ENCODE measurements at places on chromosomes 13 and 19.

GRCh38 chr19:17309198-17309964 lies at the start of gene DDA1:
DDA1 (plus strand) TSS chr19:17309563; CDS start chr19:17309655, 92 bp downstream.
- DNase-seq = no peak

DNA sequence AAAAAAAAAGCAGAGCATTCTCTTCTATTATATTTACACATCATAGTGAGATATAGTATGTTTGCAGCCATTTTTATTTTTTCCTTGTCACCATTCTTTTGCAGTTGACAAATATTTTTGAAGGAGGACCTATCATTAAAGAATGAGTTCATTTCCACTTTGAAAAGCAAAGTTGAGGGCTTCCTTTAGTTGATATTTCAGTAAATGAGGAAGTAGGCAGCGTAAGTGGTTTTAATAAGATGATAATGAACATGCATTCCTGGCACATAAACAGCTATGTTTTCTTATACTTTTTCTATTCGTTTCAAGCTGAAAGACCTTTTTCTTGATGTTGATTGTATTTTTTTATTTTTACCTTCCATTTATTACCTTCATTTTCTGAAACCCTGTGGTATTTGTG lies 66.2 kb downstream of the ZMYM2 start:
- DNase-seq = no peak

GRCh38 chr13:34076943-34077703 lies 259.2 kb downstream of the RFC3 start:
- no peak for DNase-seq

DNA sequence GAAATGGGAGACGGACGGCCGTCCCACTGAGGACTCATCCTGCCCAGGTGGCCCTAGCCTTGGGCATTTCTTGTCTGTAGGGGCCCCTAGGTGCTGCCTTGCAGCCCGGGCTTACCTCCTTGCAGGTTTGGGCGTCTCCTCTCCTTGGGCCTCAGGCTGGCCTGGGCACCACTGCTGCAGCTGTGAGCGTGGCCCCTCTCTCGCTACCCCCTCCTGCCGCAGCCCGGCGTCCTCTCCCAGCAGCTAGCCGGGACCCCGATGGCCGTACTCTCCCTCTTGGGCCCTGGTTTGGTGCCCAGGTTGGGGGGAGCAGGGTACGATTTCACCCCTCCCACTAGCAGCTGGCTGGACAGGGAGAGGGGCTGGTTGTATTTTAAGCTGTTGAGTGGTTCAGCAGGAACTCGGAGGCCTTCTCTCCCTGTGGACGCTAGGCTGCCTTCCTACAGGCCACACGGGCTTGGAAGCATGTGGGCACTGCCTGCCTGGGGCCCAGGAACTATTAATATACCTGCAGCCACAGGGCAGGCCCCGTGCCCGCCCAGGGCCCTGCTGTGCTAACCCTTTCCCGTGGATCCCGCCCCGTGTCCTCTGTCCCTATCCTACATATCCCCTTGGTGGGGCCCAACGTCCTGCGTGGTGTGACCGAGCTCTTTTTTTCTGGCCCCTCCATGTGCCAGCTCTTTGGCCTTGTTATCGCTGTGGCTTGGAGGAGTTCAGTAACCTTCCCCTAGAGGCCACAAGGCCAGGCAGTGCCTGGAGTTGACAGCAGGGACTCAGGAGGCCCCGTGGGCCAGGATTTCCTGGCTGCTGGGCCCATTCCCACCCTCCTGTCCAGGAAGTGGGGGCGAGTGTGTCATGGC lies 11.7 kb downstream of the NDUFB7 start:
- DNase-seq = no peak

- no peak for DNase-seq
Observed at GRCh38 chr19:41870401-41870873, 6.6 kb upstream of the CD79A start.

- no peak for DNase-seq
Observed at GRCh38 chr19:51572410-51572809, 1.3 kb downstream of the ZNF175 start.

GRCh38 chr19:46014941-46015686 lies 7.7 kb downstream of the PGLYRP1 start:
- no peak for DNase-seq

GRCh38 chr13:29474991-29475390 lies 120.5 kb downstream of the SLC7A1 start:
- DNase-seq = no peak

GRCh38 chr13:45704854-45705695 lies 3.0 kb downstream of the CBY2 start:
- DNase-seq = no peak
